SJSA1 (cell line): ENCODE measurements at places on chromosomes 12 and 14. TPM values are rescaled to one million over a fixed set of nuclear protein-coding genes. Genes with fewer than 3 reads are reported as not detected.

Gene TEX52
- total RNA-seq, result not detected in 2 replicates

Gene CEP170B
- total RNA-seq, result 5.9 and 9.3 TPM in 2 replicates

Gene SAMD15
- 0.19 and 0.82 TPM in 2 replicates for total RNA-seq

Gene DEGS2
- not detected in 2 replicates for total RNA-seq

Gene HCFC2
- 27.0 and 29.8 TPM in 2 replicates for total RNA-seq
